SK-MEL-5 (cell line): ENCODE measurements at places on chromosomes 1 and 21. TPM values are rescaled to one million over a fixed set of nuclear protein-coding genes. Genes with fewer than 3 reads are reported as not detected.
A peak's percentile ranks its signal among the peaks of the same experiment; 100 is the strongest.

The PGBD5 gene
- 0.61 and 0.80 TPM in 2 replicates for total RNA-seq

The RAB3GAP2 gene
- 19.8 and 20.4 TPM in 2 replicates for total RNA-seq

The RBM34 gene
- total RNA-seq: 61.8 and 65.4 TPM in 2 replicates

The ANGPTL7 gene
- total RNA-seq: not detected in 2 replicates

The SGIP1 gene
- 0.16 and 0.37 TPM in 2 replicates for total RNA-seq

The S100B gene
- total RNA-seq: 359 and 374 TPM in 2 replicates

The TSPEAR gene
- not detected in 2 replicates for total RNA-seq

DNA sequence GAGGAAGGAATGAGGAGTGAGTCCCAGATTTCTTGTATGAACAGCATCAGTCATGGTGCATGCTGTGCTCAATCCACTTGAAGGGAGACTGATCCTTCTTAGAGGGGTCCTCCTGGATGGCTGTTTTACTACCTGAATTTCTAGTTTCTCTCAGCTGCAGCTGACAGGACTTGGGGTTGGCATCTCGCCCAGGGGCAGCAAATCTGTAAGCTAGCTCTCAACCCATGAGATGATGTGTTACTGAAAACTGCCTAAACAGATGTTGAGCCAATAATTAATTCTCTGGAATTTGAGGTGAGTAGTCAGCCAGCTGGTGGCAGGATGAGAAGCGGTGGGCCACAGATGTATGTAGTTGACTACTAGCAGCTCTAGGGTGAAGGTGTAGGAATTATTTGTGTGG lies 19.6 kb downstream of the BACH1 start:
- DNase-seq: no peak

DNA sequence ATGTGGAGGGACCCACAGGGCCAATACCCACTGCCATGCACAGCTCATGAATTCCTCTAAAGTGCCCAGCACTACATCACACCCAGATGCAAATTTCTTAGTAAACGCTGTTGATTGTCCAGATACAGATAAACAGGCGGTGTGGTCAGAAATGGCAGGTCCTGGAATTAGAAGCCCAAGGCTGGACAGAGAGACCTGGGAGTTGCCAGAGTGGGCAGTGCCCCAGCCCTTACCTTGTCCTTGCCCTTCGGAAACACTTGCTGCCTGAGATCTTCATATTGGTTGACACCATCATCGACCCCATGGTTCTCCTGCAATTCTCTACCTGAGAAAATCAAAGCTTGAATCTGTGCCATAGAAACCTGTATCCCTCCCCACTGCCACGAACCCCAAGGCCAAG lies 149.3 kb upstream of the ETV3 start:
- no peak for DNase-seq

GRCh38 chr1:46043458-46044017 lies 88.9 kb downstream of the PIK3R3 start:
- no peak for DNase-seq

- peak; percentile 94 for DNase-seq
Measured at GRCh38 chr1:39173119-39173994, 31.1 kb upstream of the MACF1 start.

- no peak for DNase-seq
Measured at GRCh38 chr1:235024711-235025421, 103.8 kb downstream of the TOMM20 start.

GRCh38 chr1:85661767-85662166 lies 46.5 kb downstream of the ZNHIT6 start:
- no peak for DNase-seq

DNA sequence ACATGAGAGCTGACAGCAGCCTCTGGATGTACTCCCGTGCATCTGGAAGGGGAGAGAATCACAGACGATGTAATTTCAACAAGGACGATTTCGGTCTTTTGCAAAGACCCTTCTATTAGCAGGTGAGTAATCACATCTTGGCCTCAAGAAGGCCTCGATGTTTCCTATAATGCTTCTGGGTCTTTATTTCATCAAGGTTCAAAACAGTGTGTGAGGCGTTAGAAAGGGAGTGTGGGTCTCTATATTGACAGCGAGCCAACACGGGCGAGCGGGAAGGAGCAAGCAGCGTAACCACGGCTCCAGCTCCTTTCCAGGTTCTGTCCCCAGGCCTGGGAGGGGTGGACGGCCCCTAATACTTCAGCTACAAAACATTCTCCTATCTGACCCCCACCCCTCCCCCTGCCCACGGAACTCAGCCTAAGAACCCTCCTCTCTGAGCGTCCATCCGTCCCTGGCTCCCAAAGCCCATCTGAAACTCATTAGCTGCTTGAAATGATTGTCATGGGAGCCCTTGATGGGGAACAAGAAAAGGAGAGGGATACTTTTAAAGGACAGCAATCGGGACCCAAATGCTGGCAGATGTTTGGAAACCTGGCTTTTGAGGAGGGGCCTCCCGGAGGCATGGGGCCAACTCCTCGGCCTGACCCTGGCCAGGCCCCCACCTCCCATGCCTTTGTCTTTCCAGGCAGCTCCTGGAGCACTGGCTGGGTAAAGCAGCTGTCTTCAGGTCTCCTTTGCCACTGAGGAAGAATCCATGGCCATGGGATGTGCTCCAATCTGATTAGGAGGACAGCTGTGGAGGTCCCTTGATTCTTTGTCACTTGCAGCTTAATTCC lies 250.8 kb downstream of the FOXD2 start:
- DNase-seq: no peak

DNA sequence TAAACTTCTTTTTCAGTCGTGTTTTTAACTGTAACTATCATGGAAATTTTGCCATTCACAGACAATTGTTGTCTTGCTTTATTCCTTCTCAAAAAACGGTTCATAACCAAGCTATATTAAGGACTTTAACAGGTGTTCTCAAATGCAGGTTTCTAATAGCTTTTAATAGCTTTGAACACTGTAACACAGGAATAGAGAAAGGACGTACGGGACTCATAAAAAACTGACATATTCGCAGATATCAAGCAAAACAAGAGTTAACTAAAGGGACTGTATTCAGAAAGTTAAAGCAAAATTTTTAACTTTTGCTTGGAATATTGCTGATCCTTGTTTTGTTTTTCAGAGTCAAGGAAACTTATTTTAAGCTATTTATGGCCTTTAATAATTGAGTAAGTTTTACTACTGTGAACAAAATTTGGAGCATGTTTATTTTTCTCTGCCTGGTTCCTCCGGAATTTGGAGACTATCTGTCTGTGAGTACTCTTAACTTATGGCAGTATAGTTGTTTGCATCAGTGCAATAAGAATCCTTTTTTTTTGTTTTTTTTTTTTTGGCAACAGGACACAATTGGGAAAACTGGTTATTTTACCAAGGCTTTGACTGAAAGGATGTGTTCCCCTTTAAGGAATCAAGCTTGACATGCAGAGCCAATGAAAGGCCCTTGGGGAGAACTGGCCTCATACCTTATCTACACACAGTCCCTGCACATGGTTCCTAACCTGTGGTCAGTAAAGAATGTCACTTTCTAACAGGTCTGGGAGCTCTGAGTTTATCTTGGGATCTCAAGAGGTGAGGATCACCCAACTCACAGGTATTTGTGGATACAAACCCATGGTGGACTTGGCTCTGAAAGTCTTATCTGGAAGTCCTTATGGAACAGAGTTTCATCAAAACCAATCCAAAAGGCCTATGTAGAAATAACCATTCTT lies 5.8 kb upstream of the CD46 start:
- DNase-seq: no peak

DNA sequence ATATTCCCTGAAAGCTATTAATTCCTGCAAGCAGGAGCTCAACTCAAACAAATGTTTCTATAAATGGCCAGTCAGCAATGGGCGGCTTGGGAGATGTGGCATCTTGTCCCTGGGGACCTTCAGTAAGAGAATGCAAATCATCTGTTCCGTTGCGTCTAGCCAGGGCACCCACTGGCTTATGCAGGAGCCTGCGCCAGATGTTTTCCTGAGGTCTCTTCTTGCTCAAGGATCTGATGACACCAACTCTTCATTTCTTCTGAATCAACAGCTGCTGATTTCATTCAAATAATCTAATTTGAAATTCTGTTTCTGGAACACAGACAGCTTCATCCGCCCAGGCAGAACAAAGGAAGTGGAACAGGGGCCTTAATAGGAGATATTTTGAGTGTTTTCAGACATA lies 70.0 kb upstream of the AJAP1 start:
- DNase-seq: no peak

GRCh38 chr1:65953170-65953569 lies 160.5 kb downstream of the PDE4B start:
- DNase-seq: no peak

DNA sequence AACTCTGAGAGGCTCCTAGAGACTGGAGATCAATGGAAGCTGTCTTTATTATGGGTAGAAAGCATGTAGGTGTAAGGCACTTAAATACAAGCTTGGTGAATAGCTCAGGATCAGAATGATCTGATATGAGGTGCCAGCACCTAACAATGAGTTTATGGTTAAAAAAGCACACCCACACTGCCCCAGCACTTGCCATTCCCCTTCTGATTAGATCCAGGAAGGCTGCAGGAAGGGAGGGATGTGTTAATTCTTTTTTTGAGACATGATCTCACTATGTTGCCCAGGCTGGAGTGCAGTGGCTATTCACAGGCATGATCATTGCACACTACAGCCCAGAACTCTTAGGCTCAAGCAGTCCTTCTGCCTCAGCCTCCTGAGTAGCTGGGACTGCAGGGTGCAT lies 71.8 kb upstream of the IVNS1ABP start:
- no peak for DNase-seq

GRCh38 chr1:207838156-207839082 lies 72.5 kb downstream of the CD34 start:
- DNase-seq: no peak

GRCh38 chr1:219323426-219323825 lies 149.7 kb downstream of the LYPLAL1 start:
- peak; percentile 33 for DNase-seq

DNA sequence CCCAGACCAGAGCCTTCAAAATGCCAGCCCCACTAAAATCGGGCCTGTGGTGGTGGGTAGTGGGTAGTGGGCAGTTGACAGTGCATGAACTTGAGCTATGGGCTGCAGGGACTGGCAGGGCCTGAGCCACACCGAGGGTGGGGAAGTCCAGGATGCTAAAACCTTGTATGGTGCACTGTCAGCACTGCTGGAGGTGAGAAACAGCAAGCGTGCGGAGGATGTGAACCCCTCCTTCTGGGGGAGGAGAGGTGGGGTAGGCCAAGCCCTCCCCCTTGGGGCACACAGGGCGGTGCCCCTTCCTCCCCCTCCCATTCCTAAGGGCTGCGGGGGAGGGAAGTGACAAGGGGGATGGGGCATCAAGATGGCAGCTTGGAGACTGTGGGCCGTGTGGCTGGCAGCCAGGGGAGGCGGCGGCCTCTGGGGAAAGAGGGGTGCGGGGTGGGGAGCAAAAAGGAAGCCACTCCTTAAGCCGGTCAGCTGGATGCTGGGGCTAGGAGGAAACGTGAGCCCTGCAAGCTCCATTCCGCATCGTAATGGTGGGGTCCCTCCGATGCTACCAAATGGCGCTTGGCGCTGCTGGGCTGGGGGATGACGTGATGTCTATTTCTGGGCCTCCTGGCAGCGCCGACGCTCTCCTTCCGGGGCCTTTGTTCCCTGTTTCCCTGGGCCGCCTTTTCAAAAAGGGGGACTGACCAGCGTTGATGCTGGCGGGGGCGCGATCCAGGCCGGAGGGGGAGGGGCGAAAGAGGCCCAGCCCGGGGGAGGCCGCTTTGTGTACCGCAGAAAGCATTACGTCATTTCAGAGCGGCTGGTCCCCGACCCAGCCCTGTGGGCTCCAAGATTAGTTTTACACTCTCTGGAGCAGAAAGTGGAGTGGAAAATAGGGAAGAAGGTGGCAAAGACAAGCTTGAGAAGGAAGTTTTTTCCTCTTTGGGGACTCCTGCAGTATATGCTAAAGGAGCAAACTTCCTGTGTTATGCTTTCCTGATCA lies 809 bp downstream of the SYT11 start:
- peak; percentile 15 for DNase-seq

DNA sequence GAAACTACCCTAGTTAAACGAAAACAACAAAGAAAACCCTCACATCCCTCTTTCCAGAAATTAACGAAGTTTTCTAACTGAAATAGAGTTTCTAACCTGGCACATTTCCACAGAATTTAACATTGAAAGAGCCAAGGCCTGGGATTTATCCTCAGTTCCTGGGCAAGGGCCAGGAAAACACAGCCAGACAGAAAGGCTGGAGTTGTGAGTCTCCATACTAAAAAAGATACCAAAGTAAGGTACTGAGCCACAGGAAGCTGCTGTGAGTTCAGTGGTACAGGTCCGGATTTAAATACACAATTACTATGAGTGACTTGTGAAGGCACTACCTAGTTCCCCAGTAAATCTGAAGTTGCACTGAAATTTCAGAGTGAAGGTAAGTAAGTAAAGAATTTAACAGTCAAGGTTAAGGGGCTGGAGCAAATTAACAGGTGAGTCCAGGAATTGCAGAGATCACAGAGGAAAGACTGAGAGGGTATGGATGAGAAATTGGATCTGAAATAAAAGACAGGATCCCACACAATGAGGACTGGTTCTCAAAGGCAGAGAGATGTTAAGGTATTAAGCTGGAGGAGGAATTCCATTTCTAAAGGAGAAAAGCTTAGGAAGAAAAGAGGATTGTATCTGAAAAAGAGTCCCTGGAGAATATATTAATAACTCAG lies 905 bp downstream of the LIX1L start:
- no peak for DNase-seq

- DNase-seq: no peak
Measured at GRCh38 chr1:234589064-234589800, 20.7 kb downstream of the IRF2BP2 start.

GRCh38 chr1:78255383-78255782 lies 209.6 kb downstream of the GIPC2 start:
- no peak for DNase-seq

DNA sequence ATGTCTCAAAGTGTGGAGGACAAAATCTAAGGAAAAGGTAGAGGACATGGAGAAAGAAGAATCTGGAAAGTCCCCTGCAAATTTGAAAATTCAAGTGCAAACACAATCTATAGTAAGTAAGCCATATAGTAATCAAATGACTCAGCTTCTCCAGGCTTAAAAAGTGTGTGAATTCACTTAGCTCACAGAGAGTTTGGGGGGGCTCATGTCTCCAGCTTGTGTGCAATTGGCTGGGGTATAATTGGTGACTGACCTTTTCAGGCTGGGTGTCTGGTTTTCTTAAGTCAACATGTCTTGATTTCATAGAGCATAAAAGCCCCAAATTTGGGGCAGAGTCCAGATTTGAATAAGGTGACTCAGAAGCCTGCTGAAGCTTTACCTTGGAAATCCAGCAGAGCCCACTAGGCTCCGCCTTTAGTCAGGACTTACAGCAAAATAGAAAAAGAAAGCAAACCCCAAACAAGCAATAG lies 8.6 kb downstream of the CLDN14 start:
- DNase-seq: no peak

- DNase-seq: no peak
Measured at GRCh38 chr1:65011983-65012382, 45.6 kb upstream of the JAK1 start.

DNA sequence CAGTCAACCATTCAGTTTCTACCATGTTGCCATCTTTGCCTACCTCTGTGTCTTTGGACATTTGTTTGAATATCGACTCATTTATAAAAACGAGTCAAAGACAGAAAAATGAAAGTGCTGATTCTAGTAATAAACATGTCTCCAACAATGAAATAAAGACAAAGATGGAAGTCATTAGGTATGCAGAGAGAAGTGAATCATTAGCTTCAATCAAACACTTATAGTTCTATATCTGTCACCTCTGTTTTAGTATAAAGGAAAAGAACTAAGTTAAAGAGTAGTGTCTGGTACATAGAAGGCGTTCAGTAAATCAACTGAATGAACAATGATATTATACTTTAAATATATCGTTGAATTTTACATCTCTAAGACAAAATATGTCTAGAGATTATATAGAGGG lies 1.7 kb upstream of the TSPAN2 start:
- DNase-seq: no peak
